ENCODE measurements at places on chromosomes 7 and 10. TPM values are rescaled to one million over a fixed set of nuclear protein-coding genes. Genes with fewer than 3 reads are reported as not detected.
A peak's percentile ranks its signal among the peaks of the same experiment; 100 is the strongest.

The PGAM2 gene
- 0.62 TPM for total RNA-seq

The CLEC5A gene
- 2.8 TPM for total RNA-seq

The LLCFC1 gene
- total RNA-seq, result not detected

The TMEM270 gene
- total RNA-seq, result not detected

The UBE2D4 gene
- total RNA-seq, result 27.4 TPM

The CCDC146 gene
- 11.7 TPM for total RNA-seq

The FOXP2 gene
- total RNA-seq, result 13.5 TPM

The AKR1B1 gene
- 66.6 TPM for total RNA-seq

The LIPJ gene
- total RNA-seq, result 0.39 TPM

The TLX1 gene
- total RNA-seq, result not detected

DNA sequence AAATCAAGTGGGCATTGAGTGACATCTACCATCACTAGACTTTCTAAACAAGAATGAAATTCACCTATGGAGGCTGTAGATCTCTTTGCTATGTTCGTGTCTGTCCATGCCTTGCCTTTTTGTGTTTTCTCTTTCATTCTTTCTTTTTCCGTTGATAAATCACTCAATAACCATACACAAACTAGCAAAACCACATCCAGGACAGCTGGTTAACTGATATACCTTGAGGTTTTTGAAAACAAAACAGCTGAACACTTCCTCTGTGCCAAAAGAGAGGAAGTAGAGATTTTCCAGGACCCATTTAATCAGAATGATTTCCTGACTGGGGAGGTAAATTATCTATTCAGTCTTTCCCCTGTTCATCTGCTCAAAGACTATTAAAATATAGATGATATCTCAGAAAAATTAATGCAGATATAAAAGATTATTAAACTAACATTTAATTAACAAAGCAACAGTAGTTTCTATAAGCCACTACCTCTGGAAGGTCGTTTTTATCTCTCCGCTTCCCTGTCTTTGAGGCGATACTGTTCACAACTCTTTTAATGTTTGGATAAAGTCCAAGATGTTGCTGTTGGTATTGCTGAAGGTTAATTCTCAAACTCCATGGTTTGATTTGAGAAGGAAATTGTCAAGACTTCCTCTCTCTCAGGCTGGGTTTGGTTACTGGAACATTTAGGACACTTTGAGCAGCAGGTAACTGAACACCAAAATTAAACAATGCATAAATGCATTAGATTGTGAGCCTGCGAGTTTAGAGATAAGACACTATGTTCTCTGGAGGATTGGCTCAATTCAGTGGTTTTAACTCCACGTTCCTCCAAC lies 24.4 kb upstream of the C10orf67 start:
- no peak for DNase-seq

DNA sequence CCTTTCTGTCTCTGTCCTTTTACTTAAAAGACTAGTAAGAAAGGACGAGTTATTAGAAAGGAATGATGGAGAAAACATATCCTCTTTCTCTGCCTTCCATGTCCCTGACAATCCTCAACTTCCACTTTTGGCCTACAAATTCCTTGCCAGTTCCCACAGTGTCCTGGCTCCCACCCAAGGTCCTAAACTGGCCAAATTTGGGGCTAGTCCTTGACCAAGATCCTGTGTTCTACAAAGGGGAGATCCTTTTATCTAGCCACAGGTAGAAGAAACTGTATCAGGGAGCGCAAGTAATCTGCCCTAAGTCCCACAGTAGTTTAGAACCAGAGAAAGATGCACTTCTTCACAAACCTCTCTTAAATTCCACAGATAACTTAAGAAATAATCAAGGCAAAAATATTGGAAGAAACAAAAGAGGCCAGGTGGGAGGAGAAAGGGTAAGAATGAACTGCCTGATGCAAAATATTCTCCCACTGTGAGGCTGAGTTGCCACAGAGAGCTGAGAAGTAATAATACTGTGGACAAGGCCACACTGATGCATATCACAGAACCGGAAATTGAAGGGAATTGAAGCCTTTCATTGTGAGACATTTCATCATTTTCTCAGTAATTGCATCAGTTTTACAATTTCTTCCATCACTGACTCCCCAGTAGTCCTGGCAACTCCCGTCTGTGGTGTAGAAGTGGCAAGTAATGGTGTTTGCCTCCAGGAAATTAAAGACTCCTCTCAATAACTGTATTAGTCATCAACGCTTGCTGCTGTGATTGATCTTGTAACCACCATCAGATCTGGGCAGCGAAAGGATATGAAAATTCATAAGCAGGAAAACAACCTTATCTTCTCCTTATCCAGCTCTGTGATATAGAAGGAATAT lies 47.2 kb downstream of the DNAJC12 start:
- no peak for DNase-seq

- DNase-seq, result peak; percentile 67
These were observed 95.7 kb downstream of the DNAJB6 start for GRCh38 chr7:157432541-157432956.

DNA sequence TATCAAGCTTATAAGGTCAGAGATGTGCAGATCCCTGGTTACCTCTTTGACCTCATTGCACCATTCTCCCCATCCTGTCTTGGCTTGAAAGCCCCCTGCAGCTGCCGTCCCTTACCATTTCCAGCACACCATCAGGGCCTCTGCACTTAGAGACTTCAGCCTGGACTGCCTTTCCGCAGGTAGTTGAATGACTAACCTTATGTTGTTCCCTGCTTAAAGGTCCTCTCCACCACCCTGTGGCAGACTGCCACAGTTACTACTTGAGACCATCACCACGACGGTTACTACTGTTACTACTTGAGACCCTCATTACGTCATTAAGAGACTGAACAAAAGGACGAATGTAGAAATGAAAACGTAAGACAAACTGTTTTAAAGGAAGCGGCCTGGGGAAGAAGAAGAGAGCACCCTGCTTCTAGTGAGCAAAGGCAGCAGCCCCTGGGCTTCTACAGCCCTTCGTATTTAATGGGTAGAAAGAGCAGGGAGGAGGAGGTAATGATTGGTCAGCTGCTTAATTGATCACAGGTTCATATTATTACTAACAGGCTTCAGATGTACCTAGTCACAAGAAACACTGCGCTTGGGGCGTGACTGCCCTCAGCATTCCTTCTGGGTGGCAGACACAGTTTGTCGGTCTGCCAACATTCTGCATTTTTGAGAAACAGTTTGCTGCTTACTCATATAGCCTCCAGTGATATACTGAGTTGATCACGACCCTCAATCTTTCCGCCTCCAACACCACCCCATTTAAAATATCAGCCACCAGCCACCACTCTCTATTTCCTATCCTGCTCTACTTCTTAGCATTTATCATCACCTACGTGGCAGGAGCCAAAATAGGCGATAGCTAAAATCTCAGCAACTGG lies 74.1 kb upstream of the PARD3 start:
- peak; percentile 57 for DNase-seq

GRCh38 chr7:79620291-79620690 lies 166.8 kb upstream of the MAGI2 start:
- no peak for DNase-seq

DNA sequence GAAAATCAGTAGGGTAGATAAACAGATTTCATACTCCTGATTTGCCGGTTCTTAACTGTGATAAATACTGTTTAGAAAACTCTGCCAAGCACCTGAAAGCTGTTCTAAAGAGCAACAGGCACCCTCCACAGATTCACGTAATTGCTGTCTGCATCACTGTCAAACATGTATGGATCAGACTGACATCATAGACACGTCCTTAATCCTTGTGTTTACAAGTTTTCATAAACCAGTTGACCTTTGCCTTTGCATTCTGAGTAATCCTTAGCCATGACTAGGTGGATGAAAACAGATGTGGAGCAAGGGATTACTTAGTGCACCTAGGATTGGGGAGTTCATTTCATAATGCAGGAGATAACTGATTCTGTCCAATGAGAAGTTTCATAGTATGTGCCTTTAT lies 41.6 kb downstream of the SLC39A12 start:
- no peak for DNase-seq

DNA sequence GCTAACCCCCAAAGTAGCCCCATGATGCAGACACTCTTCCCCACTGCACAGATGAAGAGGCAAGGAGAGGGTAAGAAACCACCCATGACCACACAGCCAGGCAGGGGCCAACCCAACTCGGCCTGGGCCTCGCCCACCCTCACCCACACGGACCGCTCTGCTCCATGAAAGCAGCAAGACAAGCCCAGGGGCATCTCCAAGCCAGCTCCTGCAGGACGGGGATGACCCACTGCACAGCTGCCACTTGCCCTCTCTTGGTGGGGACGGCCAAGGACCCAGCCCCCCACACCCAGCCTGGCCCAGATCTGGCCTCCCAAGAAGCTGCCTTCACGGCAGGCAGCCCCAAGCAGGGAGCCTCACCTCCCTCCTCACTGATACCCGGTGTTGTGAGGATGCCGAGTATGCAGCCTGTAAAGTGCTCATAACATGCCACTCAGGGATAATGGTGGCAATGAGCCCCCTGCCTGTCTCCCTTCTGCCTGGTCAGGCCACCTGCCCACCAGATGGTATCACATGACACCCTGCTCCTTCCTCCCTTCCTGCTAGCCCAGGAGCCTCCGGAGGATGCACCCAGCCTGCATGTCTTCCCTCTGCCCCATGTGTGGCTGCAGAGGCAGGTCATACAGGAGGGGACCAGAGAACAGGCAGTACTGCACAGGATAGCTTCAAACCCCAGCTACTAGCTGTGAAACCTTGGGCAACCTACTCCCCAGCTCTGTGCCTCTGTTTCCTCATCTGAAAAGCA lies 23.3 kb downstream of the OGDHL start:
- no peak for DNase-seq

DNA sequence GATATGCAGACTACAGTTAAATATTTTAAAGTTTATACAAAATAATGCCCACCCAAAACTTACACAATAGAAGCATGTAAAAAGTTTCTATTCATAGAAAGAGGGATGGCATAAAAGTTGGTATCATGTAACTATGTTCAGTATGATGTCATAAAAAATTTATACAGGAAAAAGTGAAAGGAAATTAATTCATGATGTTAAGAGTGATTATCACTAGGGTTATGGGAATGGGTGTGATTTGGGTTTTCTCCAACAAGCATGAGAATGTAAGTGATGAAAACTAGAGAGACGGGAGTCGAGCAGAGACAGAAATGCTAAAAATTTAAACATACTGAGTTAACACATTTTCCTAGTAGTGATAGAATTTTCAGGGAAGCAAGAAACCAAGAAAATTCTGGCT lies 52.7 kb downstream of the GDI2 start:
- no peak for DNase-seq

GRCh38 chr7:123757095-123757494 lies 8.3 kb upstream of the WASL start:
- no peak for DNase-seq

GRCh38 chr10:93099670-93100069 lies 26.0 kb downstream of the CYP26A1 start:
- no peak for DNase-seq

GRCh38 chr7:158125721-158126120 lies 461.9 kb downstream of the PTPRN2 start:
- DNase-seq, result no peak

GRCh38 chr7:12911053-12911452 lies 223.6 kb downstream of the ARL4A start:
- DNase-seq, result no peak

DNA sequence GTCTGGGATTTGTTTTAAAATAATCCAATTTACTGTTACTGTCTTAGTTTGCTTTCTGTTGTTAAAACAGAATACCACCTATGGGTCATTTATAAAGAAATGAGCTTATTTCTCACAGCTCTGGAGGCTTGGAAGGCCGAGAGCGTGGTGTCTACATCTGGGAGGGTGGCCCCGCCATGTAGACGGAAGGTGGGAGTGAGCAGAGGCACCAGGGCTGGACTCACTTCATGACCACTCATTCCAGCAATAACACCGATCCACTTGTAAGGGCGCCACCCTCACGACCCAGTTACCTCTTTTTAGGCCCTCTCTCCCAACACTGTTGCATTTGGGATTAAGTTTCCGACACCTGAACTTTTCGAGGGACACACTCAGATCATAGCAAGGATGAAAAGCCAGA lies 36.2 kb upstream of the CFAP46 start:
- DNase-seq, result no peak

Data from ureter (tissue), 1 donor.